Natural killer cell (primary cell): ENCODE measurements at places on chromosomes 16 and 17. TPM values are rescaled to one million over a fixed set of nuclear protein-coding genes. Genes with fewer than 3 reads are reported as not detected.

The STH gene
- not detected for total RNA-seq

The CCL1 gene
- total RNA-seq, result not detected

DNA sequence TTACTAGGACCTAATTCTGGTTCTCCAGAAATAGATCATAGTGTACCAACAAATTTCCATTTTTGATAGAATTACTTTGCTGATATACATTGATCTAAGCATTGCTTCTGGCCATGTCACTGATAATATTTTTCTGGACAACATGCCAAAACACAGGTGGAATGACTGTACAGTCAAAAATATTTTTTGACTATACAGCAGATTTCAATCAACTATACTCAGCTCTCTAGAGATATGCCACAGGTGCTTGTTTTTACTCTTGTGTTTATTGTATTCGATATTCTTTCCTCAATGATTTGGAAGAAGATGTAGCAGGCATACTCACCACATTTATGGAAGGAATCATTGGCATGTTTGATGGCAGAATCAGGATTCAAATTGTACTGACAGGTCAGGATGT is 21.6 kb upstream of the TOX3 start:
- DNase-seq, result no peak

DNA sequence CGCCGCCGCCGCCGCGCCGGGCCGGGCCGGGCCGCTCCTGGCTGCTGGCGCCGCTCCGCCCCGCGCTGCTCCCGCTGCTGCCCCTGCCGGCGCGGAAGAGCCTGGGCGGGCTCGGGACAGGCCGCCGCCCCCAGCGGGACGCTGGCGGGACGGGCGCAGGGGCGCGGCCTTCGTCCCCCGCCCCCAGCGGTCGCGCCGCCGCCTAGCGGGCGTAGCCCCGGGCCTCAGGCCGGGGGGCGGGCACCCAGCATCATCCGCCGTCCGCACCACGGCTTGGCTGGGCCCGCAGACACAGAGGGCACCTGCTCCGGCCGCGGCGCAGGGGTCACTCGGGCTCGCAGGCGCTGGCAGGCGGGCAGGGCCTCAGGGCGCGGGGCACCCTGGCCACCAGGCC is at the start of gene AMFR:
AMFR (minus strand) TSS at position 107 of the 394 bp plus-strand sequence. CDS start 218 bp downstream, outside the sequence.
- peak; percentile 72 for DNase-seq
